T-helper 2 cell treated with Interferon-gamma antibody and Interleukin-4, amounts not matched to agents 5 μg/mL and 100 μg/mL, for 36 hours (primary cell): ENCODE measurements at places on chromosomes 3 and 15.

GRCh38 chr15:25780479-25781255, 82.5 kb downstream of the ATP10A start:
- peaks cover 41% of the 10 kb centered on the region for H3K4me1 ChIP-seq
- H3K36me3 ChIP-seq, result peaks cover 27% of the 10 kb centered on the region
- no peak for DNase-seq
- no peak overlapping the region for H3K27ac ChIP-seq

- H3K27me3 ChIP-seq, result no peaks in the 10 kb centered on the region
- peak overlapping the region; percentile 60 for H3K27ac ChIP-seq
- H3K4me1 ChIP-seq, result peaks cover 13% of the 10 kb centered on the region
- DNase-seq, result peak; percentile 71
- H3K4me3 ChIP-seq, result peak overlapping the region; percentile 42
Observed at GRCh38 chr3:52231502-52232278, 6.2 kb upstream of the TLR9 start.

DNA sequence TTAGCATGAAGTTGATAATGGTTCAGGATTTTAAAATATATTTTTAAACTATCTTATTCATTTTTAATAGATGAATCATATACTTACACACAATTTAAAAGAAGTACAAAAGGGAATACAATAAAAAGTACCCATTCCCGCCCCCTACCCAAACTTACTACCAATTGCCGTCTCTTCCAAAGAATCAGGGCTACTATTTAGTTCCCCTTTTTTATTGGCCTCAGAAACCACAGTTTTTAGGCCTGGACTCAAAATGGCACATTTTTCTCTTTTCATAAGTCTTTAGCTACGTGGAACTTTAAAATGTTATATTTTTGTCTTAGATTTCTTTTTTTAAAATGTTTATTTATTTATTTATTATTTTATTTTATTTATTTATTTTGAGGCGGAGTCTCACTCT, 18.0 kb downstream of the LRRK1 start:
- H3K27me3 ChIP-seq, result peaks cover 11% of the 10 kb centered on the region
- H3K36me3 ChIP-seq, result no peaks in the 10 kb centered on the region
- H3K4me3 ChIP-seq, result no peak overlapping the region
- H3K4me1 ChIP-seq, result no peaks in the 10 kb centered on the region
- H3K27ac ChIP-seq, result no peak overlapping the region

DNA sequence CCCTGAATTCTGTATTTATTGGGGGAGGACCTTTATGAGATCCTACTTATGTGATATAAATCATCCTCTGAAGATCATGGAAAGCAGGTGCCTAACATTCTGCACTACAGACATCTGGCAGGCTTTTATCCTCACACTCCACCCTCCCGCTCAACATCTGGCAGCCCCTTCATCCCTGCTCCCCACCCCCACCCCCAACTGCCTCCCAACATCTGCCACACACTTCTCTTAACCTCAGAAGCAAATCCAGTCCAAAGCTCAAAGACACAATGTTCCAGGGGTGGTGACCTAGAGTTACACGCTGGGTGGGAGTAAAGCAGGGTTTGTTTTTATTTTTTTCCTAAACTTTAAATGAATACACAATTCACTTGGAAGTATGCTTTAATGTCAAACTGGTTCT, 184.5 kb upstream of the ATP11B start:
- H3K4me1 ChIP-seq, result no peaks in the 10 kb centered on the region
- no peaks in the 10 kb centered on the region for H3K36me3 ChIP-seq
- H3K27me3 ChIP-seq, result peaks cover 2% of the 10 kb centered on the region

- no peak overlapping the region for H3K4me3 ChIP-seq
- no peaks in the 10 kb centered on the region for H3K36me3 ChIP-seq
- no peaks in the 10 kb centered on the region for H3K27me3 ChIP-seq
- no peak for DNase-seq
- no peak overlapping the region for H3K27ac ChIP-seq
Observed at GRCh38 chr3:165984589-165984988, 147.4 kb upstream of the BCHE start.

GRCh38 chr3:108806316-108806715, 16.3 kb upstream of the TRAT1 start:
- H3K4me3 ChIP-seq, result peak overlapping the region; percentile 43
- DNase-seq, result peak; percentile 52
- peaks cover 30% of the 10 kb centered on the region for H3K4me1 ChIP-seq
- peaks cover 4% of the 10 kb centered on the region for H3K27me3 ChIP-seq
- peaks cover 6% of the 10 kb centered on the region for H3K36me3 ChIP-seq

DNA sequence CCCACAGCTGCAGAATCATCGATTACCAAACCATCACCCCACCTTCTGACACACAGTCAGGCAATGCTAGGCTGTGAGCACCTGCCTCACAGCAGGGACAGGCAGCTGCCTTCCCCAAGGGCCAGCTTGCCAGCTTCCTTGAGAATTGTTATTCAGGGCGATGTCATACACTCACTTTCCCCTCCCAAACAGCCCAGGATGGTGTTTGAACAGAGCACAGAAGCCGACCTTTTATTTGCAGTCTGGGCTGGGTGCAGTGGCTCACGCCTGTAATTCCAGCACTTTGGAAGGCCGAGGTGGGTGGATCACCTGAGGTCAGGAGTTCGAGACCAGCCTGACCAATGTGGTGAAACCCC, 84.5 kb upstream of the HERC1 start:
- no peak for DNase-seq
- H3K4me1 ChIP-seq, result peaks cover 14% of the 10 kb centered on the region
- no peak overlapping the region for H3K27ac ChIP-seq
- H3K27me3 ChIP-seq, result peaks cover 7% of the 10 kb centered on the region
- no peak overlapping the region for H3K4me3 ChIP-seq
- no peaks in the 10 kb centered on the region for H3K36me3 ChIP-seq

GRCh38 chr3:195224156-195224979, 46.6 kb downstream of the XXYLT1 start:
- H3K4me1 ChIP-seq, result no peaks in the 10 kb centered on the region
- no peak overlapping the region for H3K27ac ChIP-seq
- DNase-seq, result no peak
- H3K36me3 ChIP-seq, result peaks cover 2% of the 10 kb centered on the region
- no peaks in the 10 kb centered on the region for H3K27me3 ChIP-seq
- no peak overlapping the region for H3K4me3 ChIP-seq

- no peaks in the 10 kb centered on the region for H3K4me1 ChIP-seq
- no peak overlapping the region for H3K27ac ChIP-seq
- no peaks in the 10 kb centered on the region for H3K36me3 ChIP-seq
- no peaks in the 10 kb centered on the region for H3K27me3 ChIP-seq
Observed at GRCh38 chr3:139473155-139473771, 3.1 kb downstream of the RBP2 start.

GRCh38 chr15:50790778-50791453, 25.4 kb upstream of the SPPL2A start:
- H3K4me3 ChIP-seq, result no peak overlapping the region
- H3K4me1 ChIP-seq, result peaks cover 2% of the 10 kb centered on the region
- no peak overlapping the region for H3K27ac ChIP-seq
- no peak for DNase-seq
- peaks cover 4% of the 10 kb centered on the region for H3K27me3 ChIP-seq

DNA sequence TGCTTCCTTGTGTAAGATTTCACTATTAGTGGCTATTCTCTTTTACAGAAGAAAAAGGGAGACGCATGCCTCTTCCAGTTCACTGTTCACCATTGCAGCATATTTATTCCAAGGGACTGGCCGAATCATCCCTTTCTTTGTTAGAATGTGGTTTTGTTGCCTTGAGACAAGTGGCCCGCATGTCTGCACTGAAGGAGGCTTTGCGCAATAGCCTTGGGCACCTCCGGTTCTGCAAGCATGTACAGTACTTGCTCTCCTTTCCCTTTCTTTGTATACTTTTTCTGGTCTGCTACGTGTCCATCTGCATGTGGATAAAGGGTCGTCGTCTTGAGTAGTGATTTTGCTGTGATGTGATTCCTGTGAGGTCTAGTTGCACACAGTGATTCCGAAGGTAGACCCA, 43.0 kb downstream of the FLNB start:
- peaks cover 2% of the 10 kb centered on the region for H3K36me3 ChIP-seq
- H3K27ac ChIP-seq, result no peak overlapping the region
- no peak overlapping the region for H3K4me3 ChIP-seq
- DNase-seq, result no peak
- peaks cover 13% of the 10 kb centered on the region for H3K4me1 ChIP-seq
- no peaks in the 10 kb centered on the region for H3K27me3 ChIP-seq

DNA sequence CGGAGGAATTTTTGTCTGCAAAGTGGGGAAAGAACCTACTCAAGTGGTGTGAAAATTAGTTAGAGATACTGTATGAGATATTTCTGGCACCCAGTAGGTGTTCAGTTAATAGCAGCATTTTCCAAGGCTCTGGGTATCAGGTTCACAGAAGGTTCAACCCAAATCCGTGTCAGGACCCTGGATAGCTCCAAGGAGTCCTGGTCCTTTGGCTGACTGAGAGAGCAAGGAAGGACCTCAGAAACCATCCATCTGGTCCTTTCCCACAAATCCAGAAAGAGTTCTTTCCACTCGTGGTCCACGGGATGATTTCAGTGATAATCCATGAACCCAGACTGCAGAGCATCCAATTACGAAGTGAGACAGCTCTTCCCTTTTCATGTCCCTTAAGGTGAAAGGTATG, 51.4 kb downstream of the SLC6A11 start:
- no peak for DNase-seq
- no peak overlapping the region for H3K27ac ChIP-seq
- H3K36me3 ChIP-seq, result no peaks in the 10 kb centered on the region

DNA sequence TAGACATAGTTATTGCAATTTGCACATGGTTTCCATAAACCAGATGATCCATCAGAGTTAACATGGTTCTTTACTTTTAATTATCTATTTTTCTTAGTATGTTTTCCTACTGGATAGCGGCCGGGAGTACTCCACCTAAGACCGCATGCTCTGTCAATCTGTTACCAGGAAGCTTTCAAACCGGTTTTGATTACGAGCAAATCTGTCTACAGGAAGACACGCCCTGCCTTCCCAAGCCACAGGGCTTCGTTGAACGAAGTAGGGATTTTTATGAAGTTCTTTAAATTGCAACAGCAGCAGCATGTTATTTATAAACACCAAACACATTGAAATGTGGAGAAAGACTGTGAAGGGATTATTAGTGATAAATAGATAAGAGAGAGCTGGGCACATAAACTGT, 283.3 kb upstream of the ROBO2 start:
- H3K4me1 ChIP-seq, result no peaks in the 10 kb centered on the region
- H3K27ac ChIP-seq, result no peak overlapping the region
- DNase-seq, result no peak
- no peaks in the 10 kb centered on the region for H3K36me3 ChIP-seq
- H3K4me3 ChIP-seq, result no peak overlapping the region

- H3K27ac ChIP-seq, result no peak overlapping the region
- peaks cover 7% of the 10 kb centered on the region for H3K4me1 ChIP-seq
- H3K27me3 ChIP-seq, result peaks cover 12% of the 10 kb centered on the region
- no peak for DNase-seq
- no peak overlapping the region for H3K4me3 ChIP-seq
Observed at GRCh38 chr15:28974142-28974541, 88.4 kb downstream of the APBA2 start.

DNA sequence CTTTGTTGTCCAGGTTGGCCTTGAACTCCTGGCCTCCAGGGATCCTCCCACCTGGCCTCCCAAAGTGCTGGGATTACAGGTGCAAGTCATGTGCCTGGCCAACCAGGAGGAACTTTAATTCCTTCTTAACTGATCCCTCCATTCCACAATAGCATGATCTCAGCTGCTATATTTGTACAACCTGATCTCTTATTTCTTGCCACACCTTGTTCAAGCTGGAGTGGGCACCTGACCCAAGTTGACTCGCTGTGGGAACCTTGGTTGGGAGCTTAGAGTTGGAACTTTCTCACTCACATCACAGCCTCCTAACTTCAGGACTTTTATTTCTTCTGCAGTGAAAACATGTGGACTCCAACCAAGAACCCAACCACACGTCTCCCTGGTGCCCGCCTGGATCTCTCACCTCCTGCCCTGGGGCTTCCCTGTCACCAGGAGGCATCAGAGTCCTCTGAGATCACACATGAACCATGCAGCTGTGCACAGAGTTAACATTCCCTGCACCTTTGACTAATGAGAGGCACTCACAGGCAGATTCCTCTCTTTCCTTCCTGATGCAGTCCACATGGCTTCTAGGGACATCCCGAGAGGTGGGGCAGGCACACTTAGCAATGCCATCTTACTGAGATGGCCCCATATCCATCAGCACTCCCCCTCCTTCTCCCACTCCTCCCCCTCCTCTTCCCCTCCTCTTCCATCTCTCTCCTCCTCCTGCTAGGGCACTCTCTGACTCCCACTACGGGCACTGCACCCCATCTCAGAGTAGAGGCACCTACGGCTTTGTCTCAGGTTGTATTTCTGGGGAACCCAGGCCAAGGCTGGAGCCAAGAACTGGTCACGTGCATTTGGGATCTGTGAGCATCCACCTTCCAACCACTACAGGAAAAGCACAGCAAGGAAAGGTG, 9.7 kb upstream of the CYFIP1 start:
- no peaks in the 10 kb centered on the region for H3K27me3 ChIP-seq
- H3K36me3 ChIP-seq, result peaks cover 6% of the 10 kb centered on the region
- H3K27ac ChIP-seq, result no peak overlapping the region
- no peak for DNase-seq

DNA sequence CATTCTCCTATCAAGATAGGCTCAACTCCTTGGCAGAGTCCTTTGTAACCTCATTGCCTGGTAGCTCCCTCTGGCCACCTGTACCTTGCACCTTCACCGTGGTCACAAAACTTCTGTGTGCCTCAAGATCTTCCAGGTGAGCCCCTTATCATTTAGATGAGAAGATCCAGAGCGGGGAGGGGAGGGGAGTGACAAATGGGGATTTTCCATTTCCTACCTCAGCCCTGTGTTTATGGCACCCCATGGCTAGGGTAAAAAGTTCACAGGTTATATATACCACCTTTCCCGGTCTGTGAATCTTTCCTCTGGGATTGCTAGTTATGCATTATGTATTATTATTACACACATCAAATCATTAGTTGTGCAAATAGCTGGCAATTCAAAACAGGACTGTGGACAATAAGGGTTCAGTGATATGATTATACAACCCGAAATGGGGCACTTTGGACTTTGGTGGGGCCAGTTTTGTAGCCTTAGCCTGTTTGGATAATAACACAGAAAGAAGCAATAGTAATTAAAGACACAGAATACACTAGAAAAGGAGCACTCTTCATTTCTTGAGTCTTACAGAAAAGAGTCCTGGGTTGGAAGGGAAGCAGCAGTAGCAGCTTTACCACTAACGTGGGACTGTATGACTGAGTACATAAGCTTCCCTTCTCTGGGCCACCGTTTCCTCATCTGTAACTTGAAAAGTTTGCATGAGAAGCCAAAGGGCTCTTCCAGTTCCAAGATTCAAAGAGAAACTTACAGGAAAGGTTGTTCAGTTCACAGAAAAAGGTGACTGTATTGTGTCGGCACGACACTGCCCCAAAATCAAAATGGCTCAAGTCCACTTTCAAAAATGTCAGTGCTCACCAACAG, 7.1 kb downstream of the TLE3 start:
- H3K4me3 ChIP-seq, result peak overlapping the region; percentile 62
- peaks cover 90% of the 10 kb centered on the region for H3K36me3 ChIP-seq
- H3K4me1 ChIP-seq, result peaks cover 57% of the 10 kb centered on the region
- DNase-seq, result no peak

- H3K4me1 ChIP-seq, result peaks cover 2% of the 10 kb centered on the region
- no peak for DNase-seq
- no peak overlapping the region for H3K27ac ChIP-seq
- H3K27me3 ChIP-seq, result peaks cover 9% of the 10 kb centered on the region
- H3K36me3 ChIP-seq, result no peaks in the 10 kb centered on the region
Observed at GRCh38 chr15:60993008-60993407, 236.1 kb downstream of the RORA start.
